ENCODE measurements at places on chromosomes 6 and 20.

DNA sequence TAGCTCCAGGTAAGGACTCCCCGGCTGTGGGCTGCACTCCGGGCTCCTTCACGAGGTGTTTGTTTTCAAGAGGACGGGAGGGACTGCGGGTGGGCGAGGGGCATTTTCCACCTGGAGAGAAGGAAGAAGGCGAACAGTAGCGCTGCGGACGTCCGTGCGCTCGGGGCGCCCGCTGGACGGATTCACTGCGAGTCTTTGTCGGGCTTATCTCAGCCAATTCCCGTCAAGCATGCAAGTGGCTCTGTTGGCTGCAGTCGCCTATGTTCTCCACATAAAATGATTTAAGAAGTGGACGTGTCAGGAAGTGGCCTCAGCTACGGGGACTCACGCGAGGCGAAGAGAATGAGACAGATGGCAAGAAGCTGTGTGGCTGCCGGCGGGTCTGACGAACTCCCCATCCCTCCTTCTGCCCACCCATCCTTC lies 332 bp downstream of the GRIK2 start:
- no peak for DNase-seq

- DNase-seq, result no peak
Observed at GRCh38 chr6:161073930-161074329, 82.4 kb downstream of the MAP3K4 start.

- no peak for DNase-seq
Observed at GRCh38 chr20:52704553-52704952, 267.6 kb upstream of the TSHZ2 start.

GRCh38 chr6:35086636-35087360 lies 54.3 kb downstream of the TCP11 start:
- no peak for DNase-seq

GRCh38 chr20:25033265-25033923 lies 24.5 kb downstream of the ACSS1 start:
- DNase-seq, result no peak

DNA sequence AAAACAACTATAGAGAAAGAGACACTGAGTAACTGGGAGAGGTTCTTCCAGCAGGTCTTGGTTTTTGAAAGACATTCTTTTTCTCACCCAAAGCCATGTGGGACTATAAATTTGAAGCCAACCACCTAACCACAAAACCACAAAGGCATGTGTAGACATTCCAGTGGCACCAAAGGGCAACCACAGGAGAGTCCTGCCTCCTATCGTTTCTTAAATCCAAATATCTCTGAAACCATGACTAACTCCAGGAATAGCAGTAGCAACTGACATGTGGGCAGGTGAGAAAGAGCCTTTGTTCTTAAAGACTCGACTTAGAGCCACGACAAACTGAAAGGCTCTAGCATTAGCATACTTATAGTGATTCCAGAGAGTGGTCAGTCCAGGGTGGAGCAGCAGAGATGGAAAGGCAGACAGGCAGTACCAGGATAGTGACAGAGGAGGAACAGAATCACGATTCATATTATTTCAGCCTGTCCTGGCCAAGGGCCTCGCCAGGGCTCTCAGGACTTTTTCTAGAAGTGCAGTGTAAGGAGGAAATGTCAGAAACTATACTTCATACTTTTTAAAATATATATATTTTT lies 9.4 kb upstream of the COL9A1 start:
- no peak for DNase-seq

Data from KG1 (cell line).